ENCODE measurements at places on chromosomes 5 and 9. TPM values are rescaled to one million over a fixed set of nuclear protein-coding genes. Genes with fewer than 3 reads are reported as not detected.

DNA sequence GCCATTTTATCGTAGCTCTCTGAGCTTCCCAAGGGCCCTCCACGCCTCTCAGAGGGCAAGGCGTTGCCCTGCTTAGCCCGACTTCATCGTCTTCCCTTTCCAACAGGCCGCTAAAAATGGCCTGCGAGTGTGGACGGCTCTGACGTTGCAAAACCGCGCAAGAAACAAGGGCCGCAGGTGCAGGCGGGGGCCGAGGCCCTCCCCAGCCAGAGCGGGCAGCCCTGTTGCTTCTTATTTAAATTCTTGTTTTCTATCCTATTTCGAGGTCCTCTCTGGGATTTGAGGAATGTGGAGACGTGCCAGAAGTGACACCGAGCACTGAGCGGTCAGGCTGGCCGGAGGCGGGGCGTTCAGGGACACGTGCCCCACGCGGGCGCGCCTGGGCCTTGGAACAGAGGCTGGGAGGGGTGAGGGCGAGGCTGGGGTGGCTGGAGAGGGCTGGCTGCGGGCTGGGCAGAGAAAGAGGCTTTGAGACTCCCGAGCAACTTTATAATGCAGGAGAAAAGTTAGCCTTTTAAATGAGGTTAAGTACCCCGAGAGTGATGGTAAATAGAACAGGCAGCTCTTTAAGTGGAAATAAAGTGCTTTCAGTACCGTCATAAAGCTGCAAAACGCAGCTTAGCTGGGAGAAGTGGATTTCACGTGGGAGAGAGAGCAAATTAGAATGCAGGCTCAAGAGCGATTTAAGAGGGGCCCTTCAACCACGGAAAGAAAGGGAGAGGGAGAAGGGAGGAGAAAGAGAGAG, 243.6 kb downstream of the AUH start:
- peaks cover 7% of the 10 kb centered on the region for H3K27me3 ChIP-seq
- H3K36me3 ChIP-seq: no peaks in the 10 kb centered on the region
- DNase-seq: no peak
- H3K4me3 ChIP-seq: no peak overlapping the region
- no peak overlapping the region for H3K27ac ChIP-seq

- no peaks in the 10 kb centered on the region for H3K27me3 ChIP-seq
- H3K27ac ChIP-seq: no peak overlapping the region
- no peak for DNase-seq
- H3K4me1 ChIP-seq: no peaks in the 10 kb centered on the region
These were observed 1.7 kb downstream of the DCANP1 start for GRCh38 chr5:135445306-135445985.

- H3K4me1 ChIP-seq: no peaks in the 10 kb centered on the region
- H3K4me3 ChIP-seq: no peak overlapping the region
- H3K27ac ChIP-seq: no peak overlapping the region
- H3K36me3 ChIP-seq: peaks cover 89% of the 10 kb centered on the region
These were observed 24.4 kb downstream of the SLC12A7 start for GRCh38 chr5:1087428-1087827.

- DNase-seq: no peak
- H3K36me3 ChIP-seq: no peaks in the 10 kb centered on the region
- H3K4me3 ChIP-seq: no peak overlapping the region
- no peak overlapping the region for H3K27ac ChIP-seq
These were observed 2.2 kb downstream of the BARX1 start for GRCh38 chr9:93952784-93953495.

DNA sequence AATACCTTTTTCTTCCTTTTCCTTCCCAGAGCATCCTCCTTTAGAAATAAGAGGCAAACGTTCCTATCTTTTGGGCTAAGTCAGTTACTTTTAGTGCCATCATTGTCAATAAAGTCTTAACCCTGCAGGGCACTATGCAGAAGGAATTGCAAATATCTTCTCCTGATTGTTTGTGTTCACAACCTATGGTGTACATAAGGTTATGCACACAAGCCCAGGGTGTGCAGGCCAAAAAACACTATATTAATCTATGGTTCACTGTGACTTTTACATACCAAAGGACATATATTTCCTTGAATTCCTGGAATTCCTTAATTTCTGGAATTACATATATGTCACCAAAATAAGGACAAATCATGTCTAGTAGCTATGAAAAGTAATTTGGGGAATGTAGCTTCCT, 493.5 kb downstream of the MTRR start:
- no peaks in the 10 kb centered on the region for H3K4me1 ChIP-seq
- H3K27ac ChIP-seq: no peak overlapping the region
- H3K36me3 ChIP-seq: no peaks in the 10 kb centered on the region
- H3K27me3 ChIP-seq: no peaks in the 10 kb centered on the region
- no peak for DNase-seq

- no peak for DNase-seq
- H3K27me3 ChIP-seq: no peaks in the 10 kb centered on the region
- H3K27ac ChIP-seq: no peak overlapping the region
- no peaks in the 10 kb centered on the region for H3K4me1 ChIP-seq
These were observed 41.6 kb downstream of the PTAR1 start for GRCh38 chr9:69718218-69718617.

- H3K4me1 ChIP-seq: no peaks in the 10 kb centered on the region
- H3K27me3 ChIP-seq: peaks cover 10% of the 10 kb centered on the region
These were observed 87.1 kb upstream of the TLX3 start for GRCh38 chr5:171221916-171222315.

DNA sequence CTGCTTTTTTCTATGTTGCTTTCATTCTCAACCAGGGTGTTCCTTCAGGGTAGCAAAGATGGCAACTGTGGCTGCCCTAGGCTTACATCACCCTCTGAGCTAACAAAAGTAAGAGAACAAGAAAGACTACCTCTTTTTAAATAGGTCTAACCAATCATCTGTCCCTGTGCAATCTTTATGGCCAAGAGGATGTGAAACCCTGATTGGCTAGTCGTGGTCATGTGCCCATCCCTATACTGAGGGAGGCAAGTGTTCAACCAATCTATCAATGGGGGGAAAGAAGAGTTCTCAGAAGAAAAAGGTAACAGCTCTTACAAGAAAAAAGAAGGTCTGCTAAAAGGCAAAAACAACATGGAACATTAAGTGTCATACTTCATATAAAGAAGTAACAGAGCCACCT, 11.7 kb upstream of the SNCAIP start:
- H3K4me3 ChIP-seq: no peak overlapping the region
- no peaks in the 10 kb centered on the region for H3K27me3 ChIP-seq
- H3K4me1 ChIP-seq: no peaks in the 10 kb centered on the region
- no peak for DNase-seq

PCDHB10 gene
- total RNA-seq: not detected

GRCh38 chr5:159207686-159208513, 1.5 kb downstream of the RNF145 start:
- peaks cover 19% of the 10 kb centered on the region for H3K4me1 ChIP-seq
- H3K27ac ChIP-seq: peak overlapping the region; percentile 87
- peak overlapping the region; percentile 80 for H3K4me3 ChIP-seq
- peaks cover 2% of the 10 kb centered on the region for H3K36me3 ChIP-seq

ACTBL2 gene
- not detected for total RNA-seq

Data from CD4-positive, alpha-beta T cell (primary cell).